ENCODE measurements at places on chromosomes 7 and 10.

GRCh38 chr10:119734396-119735332 lies 8.8 kb downstream of the INPP5F start:
- DNase-seq, result peak; percentile 61

DNA sequence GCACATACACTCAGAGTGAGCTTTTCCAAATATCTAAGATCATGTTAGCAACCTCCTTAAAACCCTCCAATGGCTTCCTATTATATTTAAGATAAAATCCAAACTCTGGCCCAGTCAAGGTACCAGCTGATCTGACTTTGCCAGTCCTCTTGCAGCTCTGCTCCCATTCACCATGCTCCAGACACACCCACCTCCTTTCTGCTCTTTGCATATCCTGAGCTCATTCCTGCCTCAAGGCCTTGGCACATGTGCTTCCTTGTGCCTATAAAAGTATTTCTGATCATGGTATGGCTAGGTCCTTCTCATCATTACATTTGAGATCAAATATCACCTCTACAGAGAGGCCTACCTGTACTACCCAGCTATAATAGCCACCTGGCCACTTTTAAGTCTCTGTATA lies 27.5 kb downstream of the XPNPEP1 start:
- DNase-seq, result no peak

- DNase-seq, result no peak
Observed at GRCh38 chr10:69837261-69837660, 35.6 kb downstream of the COL13A1 start.

GRCh38 chr10:115879372-115880089 lies 393.5 kb downstream of the GFRA1 start:
- DNase-seq, result no peak

DNA sequence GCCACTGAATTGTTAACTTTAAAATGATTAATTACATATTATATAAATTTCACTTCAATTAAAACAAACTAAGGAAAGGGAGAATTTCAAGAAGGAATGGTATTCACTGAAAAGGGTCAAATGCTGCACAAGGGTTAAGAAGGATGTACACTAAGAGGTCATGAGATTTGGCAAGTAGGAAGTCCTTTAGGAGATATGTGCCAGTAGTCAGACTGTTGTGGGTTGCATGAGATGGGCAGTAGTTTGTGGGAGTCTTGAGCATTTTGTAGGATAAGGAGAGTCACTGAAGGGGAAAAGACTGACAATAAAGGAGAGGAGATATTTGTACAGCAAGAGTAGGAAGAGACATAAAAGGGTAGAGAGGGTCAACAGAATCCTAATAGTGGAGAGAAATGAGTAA lies 12.4 kb upstream of the PTPN12 start:
- no peak for DNase-seq

GRCh38 chr10:15172306-15172840 lies 3.9 kb upstream of the NMT2 start:
- no peak for DNase-seq

- DNase-seq, result no peak
Observed at GRCh38 chr10:6579183-6579903, 733 bp downstream of the PRKCQ start.

DNA sequence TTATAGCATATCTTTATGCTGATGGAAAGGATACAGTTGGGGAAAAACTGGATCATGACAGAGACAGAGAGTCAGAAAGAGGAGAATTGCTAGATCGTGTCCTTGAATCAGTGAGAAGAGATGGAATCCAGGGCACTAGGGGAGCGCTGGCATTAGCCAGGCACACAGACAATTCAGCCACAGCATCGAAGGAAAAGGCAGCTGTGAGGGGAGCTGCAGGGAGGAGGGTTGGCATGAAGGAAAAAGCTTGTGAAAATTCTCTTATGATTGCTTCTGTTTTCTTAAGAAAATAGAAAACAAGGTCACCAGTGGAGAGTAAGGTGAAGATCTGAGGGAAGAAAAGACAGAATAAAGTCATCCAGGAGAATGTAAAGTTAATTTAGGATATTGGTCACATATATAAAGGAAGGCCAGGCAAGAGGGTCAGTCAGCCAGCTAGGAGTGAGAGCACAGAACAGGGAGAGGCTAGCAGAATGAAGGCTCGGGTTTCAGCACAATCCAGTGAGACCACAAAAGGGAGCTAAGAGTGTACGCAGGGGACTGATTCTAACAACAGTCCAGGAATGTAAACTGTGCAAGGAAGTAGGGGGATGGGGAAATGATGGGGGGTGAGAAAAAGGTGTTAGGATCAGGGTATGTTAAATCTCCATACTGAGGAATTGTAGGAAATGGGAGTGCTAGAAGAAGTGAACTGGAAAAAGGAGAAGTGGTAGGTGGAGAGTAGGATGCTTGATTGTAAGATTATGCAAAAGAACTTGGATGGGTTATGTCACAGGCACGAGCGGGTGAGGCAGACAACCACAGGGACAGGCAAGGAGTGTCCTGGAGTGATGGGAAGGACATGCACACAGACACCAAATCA lies 112.0 kb downstream of the RNF32 start:
- DNase-seq, result no peak

GRCh38 chr10:33041783-33042437 lies 83.9 kb upstream of the ITGB1 start:
- DNase-seq, result no peak

- DNase-seq, result no peak
Observed at GRCh38 chr7:75924889-75925288, 9.9 kb downstream of the POR start.

DNA sequence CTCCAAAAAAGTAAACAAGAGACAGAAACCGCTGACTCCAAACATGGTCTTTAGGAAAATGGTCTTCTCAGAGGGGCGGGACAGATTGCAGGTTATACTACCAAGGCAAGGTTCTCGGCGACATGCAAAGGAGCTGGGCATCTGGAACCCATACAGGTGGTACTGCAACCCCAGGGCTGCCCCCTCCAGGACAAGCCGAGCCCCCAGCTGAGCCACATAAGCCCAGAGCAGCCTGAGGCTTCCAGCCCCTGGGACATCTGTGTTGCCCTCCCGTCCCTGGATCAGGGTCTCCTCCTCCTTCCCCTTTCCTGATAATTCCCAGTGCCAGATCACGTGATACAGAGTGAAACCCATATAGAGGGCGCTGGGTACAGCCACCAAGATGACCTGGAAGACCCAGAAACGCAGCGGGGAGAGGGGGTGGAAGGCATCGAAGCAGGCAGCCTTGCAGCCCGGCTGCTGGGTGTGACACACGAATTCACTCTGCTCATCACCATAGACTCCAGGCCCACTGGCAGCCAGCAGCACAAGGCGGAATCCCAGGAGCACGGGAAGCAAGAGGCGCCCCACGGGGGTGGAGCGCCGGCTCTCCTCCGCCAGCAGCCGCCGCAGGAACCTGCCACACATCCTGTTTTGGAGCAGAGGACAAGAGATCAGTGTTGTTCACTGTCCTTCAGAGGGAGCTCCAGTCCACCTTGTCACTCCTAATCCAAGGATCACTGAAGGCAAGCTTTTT lies at the start of gene GJC3:
GJC3 (minus strand) TSS at position 627 of the 736 bp plus-strand sequence; CDS start at position 627, 0 bp downstream.
- DNase-seq, result peak; percentile 39

DNA sequence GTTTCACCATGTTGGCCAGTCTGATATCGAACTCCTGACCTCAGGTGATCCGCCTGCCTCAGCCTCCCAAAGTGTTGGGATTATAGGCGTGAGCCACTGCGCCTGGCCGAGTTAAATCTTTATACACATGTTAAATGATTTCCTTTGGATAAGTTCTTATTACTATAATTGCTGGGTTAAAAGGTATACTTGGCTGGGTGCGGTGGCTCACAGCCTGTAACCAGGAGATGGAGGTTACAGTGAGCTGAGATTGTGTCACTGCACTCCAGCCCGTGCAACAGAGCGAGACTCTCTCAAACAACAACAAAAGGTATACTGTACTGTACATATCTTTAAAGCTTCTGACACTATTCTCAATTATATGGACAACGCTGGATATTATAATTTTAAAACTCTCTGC lies 53.2 kb upstream of the CDK13 start:
- DNase-seq, result no peak

- DNase-seq, result no peak
Observed at GRCh38 chr7:75718390-75719031, 20.2 kb downstream of the HIP1 start.

DNA sequence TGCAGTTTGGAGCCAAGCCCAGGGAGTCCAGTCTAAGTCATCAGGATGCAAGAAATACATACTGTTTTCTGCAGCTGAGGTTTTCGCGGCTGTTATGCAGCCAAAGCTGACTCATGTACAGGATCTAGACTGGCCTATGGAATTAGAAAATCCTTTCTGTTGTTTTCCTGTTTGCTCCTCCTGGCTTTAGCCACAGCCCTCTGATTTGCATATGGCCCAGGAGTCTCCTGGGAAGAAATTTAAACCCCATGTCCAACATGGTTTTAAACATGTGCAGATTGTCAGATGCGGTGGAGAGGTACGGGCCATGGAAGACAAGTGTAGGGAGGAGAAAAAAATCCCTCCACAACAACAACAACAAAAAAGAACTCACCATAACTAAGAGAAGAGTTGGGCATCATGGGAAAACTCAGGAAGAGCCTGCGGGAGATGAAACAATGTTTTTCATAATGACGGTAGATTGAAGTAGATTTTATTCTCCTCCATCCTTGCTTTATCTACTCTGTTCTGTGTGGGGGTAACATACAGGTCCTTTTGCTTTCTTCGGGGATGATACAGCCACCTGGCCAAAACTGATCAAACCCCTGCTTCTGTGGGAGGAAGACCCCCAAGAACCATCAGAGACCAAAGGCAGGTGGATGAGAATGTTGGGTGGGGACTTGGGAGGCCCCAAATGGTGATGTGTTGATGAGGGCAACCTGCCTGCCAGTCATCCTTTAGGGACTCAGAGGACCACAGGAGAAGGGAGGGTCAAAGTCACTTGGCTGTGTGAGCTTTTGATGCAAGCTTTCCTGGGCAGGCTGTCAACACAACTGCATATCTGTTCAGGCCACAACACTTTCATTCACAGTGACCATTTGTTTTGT lies 29.8 kb upstream of the GNA12 start:
- peak; percentile 67 for DNase-seq

DNA sequence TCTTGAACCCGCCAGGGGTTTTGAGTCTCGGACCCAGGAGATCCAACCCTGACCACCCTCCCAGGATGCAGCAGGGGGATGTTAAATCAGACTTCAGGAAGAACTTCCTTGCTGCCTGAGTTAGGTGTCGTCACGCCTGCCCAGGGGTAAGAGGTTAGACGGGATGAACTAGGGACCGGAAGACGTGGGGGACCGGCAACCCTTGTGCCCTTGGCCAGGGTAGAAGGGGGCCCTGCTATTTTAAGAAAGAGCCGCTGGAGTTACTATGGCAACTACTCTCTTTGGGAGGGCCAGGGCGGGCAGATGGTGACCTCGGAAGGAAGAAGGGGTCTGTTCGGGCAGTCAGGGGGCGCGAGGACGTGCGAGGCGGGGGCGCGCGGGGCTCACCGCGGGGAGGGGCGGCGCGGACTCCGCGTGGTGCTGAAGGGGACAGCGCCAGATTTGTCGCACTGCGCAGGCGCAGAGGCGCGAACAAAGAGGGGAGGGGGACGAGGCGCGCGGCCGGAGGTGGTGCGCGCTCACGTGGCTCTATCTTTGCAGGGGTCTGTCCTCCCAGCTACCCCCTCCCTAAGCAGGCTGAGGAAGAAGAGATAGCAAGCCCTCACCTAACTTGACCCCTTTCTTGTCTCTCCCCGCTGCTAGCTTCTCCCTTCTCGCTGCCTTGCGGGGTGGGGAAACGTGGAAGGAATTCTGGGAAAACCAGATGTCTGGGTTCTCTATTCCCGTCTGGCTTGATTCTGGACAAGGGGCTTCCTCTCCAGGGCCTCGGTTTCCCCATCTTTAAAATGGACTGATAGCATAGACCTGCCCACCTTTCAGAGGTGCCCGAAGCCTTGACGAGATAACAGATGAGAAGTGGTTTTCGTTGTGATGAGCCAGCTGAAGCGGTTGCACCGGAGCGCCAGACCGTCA lies 940 bp upstream of the PSD start:
- DNase-seq, result no peak

GRCh38 chr10:118508355-118508754 lies 87.1 kb downstream of the PRLHR start:
- DNase-seq, result no peak

- no peak for DNase-seq
Observed at GRCh38 chr7:101964680-101965452, 147.4 kb downstream of the CUX1 start.

GRCh38 chr7:43689115-43689514 lies 40.2 kb downstream of the COA1 start:
- no peak for DNase-seq

GRCh38 chr10:507908-508444 lies 181.5 kb downstream of the DIP2C start:
- no peak for DNase-seq

DNA sequence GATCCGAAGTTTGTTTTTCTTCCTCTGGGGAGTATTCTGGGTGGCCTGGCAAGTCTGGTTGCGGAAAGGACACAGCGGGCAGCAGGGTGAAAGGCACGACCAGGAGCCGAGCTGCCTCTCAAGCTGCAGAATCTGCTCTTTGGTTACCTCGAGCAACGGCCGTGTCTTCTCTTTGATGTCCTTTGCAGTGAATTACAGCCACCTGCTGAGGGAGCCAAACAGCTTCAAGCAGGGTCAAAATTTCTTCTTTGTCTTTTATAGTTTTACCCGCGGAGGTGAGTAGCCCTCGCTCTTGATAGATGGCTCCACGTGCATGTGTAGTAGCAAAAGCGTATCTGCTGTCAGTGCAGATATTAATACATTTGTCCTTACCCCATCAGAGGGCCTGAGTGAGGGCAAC lies 177.3 kb upstream of the MBL2 start:
- DNase-seq, result peak; percentile 51

DNA sequence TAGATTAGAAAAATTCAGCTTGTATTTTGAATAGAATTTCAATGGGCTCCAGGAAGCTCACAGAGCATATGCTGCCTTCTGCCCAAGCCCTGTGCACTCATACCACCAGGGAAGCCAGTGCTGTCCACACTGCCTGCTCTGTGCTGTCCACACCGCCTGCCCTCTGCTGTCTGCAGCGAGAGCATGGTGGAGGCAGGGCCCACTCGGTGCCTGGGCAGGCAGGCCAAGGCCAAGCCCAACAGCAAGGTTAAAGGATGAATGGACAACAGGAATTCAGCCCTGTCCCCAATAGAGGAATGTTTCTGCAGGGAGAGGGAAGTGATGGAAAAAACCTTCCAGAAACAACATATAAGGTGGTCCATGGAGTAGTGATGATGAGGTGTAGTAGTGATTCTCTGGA lies 146.8 kb downstream of the GFRA1 start:
- DNase-seq, result peak; percentile 72

DNA sequence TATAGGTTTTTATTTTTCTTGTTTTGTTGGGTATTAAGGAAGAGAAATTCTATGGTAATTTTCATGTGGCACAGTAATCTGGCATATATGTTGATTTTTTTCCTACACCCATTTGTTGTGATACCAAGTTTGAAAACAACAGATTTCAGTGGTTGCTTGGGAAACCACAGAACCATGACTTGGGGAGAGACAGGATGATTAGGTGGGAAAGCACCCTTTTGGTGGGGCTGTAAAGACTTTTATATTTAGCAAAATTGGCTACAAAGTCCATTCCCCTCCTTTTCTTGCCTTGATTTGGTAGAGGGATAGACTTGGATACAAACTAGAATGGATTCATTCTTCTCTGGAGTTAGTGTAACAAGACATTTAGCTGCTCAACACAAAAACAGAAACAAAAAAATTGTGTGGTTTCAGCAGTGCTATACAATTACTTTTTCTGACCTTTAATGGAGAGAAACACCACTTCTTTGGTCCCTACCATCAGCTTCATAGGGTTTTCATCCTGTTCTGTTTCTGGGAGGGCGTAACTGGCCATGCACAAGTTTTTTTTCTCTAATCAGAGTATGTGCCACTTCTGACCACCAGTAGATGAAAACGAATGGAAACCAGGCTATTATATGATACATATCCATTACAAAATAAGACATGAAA lies 52.7 kb downstream of the FIGNL1 start:
- DNase-seq, result no peak

GRCh38 chr10:86673216-86673826 lies 5.0 kb downstream of the LDB3 start:
- DNase-seq, result no peak

Data from kidney glomerular epithelial cell (primary cell).